ENCODE measurements at places on chromosomes 6 and 20.

DNA sequence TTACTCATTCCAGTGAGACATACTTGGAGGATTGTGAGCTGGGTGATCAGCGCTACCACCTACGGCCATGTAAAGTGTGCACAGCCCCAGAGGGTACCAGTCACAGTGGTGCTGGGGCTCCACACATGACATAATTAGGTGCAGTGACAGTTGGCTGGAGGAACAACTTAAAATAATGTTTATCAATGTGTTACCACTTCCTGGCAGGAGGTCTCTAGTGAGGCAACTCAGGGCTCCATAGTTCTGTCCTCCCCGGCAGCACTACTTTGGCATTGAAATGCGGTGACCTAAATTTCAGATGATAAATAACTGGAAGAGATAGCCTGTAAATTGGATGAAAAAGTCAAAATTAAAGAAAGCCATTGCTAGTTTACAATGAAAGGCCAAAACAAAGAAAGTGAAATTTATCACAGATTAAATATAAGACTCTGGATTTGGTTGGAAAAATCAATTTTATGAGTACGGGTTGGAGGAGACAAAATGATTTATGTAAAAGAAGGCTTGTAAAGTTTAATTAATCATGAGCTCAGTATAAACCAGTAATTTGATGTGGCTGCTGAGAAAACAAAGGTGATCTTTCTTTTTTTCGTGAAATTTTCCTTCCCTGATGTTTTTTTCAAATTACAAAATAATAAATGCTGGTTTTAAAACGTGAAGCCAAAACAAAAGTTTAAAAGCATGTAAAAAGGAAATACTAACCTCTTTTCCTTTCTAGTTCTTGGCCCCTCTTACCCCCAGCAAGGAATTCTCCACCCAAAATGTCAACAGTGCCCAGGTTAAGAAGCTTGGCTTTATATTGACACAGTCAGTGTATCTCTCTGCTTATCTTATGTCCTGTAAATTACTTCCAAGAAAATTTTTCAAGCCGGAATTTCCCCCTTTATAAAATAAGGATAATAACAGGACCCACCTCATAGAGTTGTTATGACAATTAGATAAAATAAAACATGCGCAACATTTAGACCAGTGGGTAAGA is 126.7 kb upstream of the NOX3 start:
- DNase-seq = no peak

DNA sequence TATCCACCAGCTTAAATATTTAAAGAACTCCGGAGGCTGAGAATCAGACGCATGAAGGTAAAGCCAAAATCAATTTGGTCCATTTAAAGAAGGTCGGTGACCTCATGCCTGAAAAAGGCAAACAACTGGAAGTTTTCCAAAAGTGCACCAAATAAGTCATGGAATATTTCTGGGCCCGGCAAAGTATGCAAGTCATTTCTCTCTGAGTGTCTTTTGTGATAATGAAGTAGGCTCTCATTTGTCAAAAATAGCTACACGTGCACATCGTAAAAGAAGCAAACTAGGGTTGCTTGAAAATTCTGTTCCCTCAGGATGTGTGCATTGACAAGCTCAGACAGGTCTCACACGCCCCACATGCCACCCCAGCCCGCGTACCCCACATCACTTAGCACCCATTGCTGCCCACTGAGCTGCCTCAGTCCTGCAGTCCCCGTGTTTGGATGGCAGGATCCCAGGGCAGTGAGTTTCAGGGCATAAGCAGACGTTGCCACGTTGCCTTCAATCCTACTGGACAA is 20.5 kb upstream of the PYGB start:
- no peak for DNase-seq

GRCh38 chr20:62768551-62769287 is 27.6 kb upstream of the MRGBP start:
- no peak for DNase-seq

DNA sequence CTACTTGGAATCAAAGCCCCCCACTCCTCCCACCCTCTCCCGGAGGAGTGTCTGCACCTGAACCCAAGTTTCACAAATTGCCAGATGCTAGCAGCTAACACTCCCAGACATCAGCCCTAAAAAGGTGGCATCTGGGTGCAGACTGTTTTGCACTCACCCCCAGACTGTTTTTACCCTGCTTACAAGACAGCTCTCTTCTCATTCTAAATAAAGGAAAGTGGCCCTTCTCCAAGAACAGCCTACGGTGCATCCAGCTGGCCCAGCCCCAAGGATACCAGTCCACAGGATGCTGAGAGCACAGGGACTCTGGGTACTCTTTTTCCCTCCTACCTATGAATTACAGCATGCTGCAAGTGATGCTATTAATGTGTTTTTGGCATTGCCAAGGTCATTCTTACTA is 842.0 kb upstream of the FLRT3 start:
- no peak for DNase-seq

DNA sequence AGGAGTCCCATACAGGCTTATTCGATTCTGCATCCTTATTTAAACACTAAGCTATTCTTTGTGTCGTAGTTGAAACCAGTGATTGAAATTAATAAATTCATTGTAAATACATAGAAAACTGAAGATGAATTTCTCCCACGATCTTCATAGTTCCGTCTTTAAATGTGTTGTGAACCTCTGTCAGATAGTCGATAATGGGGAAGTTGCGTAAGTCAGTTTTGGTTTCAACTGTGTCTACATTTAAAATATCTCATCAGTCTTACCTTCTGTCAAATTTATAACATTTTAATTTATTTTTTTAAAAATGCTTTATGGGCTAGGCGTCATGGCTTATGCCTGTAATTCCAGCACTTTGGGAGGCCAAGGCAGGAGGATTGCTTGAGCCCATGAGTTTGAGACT is 12.7 kb downstream of the STX11 start:
- no peak for DNase-seq

DNA sequence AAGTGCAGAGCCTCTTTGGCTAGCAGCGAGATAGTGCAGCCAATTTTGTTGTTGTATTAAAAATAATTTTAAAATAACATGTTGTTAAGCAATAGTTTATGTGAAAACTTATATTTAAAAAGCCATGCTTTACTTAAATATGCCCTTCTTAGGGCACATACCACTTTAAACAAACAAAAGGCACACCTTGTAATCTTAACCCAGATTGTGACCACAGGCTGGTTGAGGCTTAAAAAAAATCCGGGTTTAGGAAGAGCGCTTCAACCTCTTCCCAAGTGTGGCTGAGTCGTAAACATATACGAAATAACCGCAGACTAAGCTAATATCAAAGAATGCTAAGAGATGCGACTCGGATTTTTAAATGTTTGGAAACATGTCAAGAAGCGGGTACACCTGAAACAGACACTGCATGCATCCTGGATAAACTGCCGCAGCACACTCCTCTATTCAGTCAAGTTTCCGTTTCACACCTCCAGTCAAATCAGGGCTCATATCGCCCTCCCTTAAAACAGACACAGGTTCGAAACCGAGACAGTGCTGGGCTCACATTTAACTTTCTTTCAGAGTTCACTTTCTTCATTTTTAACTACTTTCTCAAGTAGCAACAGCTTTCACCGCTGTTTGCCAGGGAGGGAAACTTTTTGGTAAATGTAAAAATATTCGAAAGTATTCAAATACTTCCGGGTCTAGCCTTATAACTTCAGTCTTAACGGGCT is 1.5 kb downstream of the DEK start:
- peak; percentile 83 for DNase-seq

Data from activated CD4-positive, alpha-beta T cell treated with anti-CD3 and anti-CD28 coated beads, Interleukin-2, Interleukin-4, amounts not matched to agents 100 ng/mL and 50 ng/mL, durations not matched to agents 16 hours and 8 hours (primary cell).